SHP77 (cell line): ENCODE measurements at places on chromosomes 7 and 10.

- no peak for DNase-seq
Measured at GRCh38 chr10:21493784-21494183, 31.7 kb downstream of the SKIDA1 start.

DNA sequence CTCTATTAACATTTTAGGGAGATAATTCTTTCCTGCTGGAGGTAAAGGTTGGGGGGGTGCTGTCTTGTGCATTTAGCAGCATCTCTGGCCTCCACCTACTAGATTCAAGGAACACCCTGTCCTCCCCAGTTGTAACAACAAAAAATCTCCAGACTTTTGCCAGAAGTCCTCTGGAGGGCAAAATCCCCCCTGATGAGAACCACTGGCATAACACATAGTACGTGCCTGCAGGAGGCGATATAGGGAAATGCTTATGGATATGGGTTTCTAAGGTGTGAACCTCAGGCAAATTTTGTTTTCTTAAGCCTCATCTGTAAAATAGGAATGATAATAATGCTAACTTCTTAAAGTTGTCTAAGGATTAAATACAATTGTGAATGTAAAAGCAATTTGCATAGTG, 2.9 kb upstream of the OSBPL3 start:
- DNase-seq, result no peak

DNA sequence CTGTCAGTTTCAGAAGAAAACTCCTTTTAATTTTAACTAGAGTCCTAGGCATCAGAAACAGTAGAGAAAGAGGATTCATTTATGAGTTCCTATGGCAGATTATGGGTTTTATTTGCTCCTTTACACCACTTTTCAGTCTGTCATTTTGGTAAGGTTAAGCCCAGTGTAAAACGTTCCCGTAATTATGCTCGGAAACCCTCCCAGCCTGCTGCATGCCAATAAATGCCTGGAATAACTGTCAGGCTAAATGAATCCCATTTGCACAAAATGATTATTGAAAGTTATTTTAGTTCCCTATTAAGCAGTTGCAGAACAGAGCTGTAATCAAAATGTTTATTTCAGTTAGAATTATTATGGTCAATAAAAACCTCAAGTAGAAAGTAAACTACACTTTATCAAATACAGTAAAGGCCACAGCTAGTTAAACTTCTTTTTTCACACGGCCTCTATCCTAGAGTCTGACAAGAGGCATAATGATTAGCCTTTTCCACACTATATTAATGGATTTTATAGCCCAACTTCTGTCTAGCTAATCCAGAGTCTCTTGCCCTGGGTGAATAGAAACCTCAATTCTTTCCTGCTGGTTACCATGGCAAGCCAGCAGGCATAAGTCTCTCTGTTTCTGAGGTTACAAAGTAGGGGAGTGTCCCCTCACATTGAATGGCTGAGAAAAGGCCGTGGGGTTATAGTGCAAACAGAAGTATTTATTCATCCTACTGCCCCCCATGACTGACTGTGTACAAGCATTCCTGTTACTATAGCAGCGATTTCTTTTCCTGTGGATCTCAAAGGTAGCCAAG, 80.8 kb upstream of the NPVF start:
- DNase-seq, result no peak

DNA sequence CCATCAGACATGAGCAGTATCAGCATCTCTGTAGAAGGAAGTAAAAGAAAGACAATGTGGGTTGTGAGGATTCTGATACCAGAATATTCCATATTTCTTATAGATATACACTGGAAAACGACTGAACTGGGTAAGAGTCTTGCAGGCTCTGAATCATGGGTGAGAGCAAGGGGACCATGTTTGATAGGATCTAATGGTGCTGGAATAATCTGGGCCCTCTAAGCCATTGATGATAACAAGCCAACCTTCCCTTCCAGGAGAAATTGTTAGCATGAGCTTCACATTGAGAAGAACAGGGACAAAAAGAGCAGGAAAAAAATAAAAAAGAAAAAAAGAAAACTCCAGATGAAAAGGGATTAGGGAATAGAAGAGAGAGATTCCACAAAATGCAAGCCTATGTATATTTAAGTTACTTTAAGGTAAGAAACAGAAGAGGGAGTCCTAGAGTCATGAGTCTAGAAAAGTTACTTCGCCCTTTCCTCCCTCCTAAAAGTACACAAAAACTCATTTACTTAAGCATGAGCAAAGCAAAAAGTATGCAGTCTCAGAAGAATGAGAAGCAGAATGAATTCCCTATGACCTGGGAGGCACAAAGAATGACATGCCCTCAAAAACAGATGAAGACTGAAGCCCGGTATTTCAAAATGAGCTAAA, 181.9 kb downstream of the TMEM26 start:
- DNase-seq, result no peak

DNA sequence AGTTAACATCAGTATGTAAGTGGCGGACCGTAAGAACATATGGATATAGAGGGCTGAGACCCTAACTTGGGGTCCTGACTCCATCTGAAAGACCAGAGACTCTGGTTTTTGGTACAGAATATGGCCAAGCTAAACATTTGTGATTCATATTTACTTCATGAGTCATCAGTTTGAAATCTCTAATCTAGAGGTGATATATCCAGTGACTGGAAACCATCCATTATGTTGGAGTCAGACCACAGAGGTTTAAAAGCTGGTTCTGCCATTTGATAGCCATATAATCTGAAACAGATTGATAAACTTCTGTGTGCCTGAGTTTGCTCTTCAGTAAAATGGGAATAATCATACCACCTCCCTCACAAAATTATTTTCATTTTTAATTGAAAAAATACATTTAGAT, 505.3 kb downstream of the SORCS3 start:
- no peak for DNase-seq

- no peak for DNase-seq
Measured at GRCh38 chr10:91073286-91073979, 147.0 kb upstream of the PCGF5 start.

DNA sequence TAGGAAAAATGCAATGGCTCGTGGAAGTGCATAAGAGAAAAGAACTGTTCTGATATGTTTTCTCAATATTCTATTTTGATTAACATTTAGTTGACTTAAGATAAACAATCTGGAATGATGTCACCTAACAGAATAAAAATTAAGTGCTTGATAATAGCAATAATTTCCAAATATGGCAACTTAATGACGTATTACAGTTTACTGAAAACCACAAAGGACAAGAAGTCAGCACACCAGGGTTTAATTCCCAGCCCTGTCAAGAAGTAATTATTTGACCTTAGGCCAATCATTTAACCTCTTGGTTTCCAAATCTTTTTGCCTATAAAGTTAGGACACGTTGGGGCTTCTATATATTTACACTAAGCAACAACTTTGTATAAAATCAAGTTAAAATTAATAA, 95.7 kb downstream of the CABCOCO1 start:
- no peak for DNase-seq

DNA sequence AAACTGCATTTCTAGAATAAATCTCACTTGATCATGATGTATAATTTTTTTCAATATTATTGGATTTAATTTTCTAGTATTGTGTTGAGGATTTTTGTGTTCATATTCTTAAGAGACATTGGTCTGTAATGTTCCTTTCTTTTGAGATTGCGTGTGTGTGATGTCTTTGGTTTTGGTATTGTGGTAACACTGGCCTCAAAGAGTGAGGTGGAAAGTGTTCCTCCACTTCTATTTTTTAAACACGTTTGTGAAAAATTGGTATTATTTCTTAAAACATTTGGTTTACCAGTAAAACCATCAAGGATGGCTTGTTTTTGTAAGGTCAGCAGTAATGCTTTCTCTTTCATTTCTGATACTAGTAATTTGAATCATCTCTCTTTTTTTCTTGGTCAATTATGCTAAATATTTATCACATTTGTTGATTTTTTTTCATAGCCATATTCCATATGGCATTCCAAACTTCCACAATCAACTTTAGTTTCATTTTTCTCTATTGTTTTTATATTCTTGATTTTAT, 290.2 kb upstream of the CDC14C start:
- DNase-seq, result no peak
